Suppressor macrophage treated with lipopolysaccharide for 1 hour (primary cell): ENCODE measurements at places on chromosomes 11 and 22.

DNA sequence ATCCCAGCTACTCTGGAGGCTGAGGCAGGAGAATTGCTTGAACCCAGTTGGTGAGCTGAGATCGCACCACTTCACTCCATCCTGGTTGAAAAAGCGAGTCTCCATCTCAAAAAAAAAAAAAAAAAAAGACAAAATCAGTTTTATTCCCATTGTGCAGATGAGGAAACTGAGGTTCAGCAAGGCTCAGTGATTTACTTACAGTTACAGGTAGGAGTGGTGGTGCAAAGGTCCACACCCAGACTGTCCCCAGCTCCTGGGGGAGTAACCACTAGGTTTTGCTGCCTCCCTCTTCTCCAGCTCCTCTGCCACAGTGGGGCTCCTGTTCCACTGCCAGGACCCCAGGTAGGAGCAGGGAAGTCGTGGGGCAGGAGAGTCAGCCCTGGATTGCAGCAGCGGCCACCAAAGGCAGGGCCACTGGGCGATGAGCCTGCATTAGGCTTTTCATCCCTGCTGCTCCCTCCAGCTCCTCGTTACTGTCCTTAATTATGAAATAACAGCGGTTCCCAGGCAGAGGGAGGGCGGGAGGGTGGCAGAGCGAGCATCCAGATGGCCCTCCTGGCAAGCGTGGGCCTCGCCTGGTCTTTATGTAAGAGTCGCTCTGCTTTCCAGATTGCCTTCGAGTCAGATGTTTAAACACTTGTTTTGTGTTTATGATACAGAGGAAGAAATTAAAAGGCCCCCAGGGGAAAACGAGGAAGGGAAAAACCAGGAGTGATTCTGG lies 15.5 kb upstream of the RASD2 start:
- DNase-seq, result no peak

- peak; percentile 57 for DNase-seq
These were observed 1.6 kb downstream of the APOL2 start for GRCh38 chr22:36237462-36238372.

DNA sequence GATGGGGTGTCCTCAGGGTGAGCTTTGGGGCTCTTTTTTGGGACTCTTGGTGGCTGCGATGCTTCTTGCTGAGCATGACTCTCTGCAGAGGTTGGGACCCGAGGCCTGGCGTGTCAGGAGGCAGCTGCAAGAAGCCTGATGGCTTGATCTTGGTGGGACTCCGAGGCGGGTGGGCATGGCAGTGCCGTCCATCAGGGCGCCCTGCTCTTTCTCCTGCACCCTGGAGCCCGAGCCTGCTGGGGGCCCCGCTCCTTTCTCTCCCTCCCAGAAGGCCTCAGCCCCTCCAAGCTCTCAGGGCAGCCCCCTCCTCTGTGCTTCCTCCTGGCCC lies 432.7 kb downstream of the TBC1D22A start:
- DNase-seq, result peak; percentile 7

DNA sequence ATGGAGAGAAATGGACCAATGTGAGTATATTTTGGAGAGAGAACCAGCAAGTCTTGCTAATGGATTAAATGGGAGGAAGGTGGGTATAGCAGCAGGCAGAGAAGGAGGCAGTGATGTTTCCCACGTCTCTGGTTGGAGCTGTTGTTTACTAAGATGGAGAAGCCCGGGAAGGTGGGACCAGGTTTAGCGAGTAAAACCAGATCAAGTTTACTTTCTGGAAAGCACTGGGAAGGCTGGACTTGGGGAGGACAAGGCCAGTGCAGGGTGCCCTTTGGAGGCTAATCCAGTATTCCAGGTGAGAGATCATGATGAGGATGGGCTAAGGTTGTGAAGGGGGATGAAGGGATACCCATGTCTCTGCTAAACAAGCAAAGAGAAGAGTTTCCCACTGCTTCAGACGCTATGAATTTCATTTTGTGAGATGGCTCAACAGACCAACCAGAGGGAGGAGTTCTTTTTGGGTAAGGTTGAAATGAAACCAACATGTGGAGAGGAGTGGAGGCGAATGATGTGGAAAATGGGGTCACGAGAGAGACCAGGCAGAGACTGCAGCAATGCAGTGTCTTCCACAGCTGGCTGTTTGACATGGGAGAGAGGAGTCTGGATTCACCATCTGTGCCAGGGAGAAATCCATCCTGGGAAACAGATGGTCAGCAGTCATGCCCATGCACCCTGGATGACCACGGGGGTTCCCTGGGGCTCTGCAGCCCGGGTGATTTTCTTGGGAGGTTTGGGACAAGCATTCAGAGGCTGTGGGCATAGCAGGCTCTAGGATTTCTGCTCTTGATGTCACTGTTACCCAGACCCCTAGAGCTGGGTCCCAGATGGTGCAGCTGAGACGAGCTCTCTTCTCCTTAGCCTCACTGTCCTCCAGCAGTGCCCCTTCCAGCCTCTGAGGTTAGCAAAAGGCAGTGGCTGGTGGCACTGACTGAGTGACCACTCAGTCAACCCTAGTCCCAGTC lies 24.9 kb downstream of the COMMD9 start:
- no peak for DNase-seq

GRCh38 chr22:34709641-34710040 lies 356.3 kb upstream of the ISX start:
- DNase-seq, result no peak

GRCh38 chr11:134244593-134244992 lies 8.6 kb downstream of the THYN1 start:
- no peak for DNase-seq

GRCh38 chr11:73242251-73243092 lies 24.4 kb downstream of the P2RY2 start:
- DNase-seq, result peak; percentile 62

DNA sequence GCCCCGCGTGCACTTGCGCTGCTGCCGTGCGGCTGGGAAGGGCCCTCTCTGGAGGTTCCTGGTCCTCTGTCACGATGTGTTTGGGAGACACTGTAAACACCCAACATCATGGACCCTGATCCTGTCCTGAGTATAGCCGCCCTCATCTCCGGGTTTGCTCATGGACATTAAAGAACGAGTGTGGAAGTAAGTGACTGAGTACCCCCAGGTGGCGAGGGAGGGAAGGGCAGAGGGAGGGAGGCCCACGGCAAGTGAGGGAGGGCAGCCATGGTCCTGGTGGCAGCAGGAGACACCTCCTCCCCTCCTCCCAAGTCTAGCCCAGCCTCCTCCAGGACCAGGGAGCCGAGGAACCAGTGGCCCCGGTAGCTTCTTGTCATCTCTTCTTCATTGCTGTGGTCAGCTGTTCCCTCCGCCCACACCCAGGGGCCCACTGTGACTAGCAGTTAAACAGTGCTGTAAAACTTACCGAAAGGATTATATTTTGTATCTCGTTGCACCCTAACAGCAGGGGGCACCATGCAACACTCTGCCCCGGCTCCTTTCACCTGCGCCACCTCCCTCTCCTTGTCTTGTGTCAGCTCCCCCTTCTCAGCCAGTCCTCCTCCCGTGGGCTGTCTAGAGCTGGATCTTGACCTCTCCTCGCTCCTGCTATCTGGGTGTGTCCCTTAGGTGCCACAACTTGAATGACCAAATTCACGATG lies 566.5 kb upstream of the B3GAT1 start:
- DNase-seq, result no peak

- no peak for DNase-seq
These were observed 6.0 kb downstream of the CSNK1E start for GRCh38 chr22:38311323-38311620.

DNA sequence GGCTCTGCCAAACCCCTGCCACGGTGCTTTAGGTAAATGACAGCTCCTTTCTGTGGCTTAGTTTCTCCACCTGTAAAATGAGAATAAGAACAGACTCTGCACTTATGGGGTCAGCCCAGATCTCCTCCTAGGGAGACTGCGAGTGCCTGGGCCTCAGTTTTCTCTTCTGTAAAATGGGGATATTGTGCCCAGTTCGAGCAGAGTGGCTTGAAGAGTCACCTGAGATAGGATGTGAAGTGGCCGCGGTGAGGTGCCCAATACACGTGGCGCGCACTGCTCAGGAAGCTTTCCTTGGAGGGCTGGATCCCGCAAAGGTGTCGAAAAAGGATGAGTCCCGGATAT lies 473 bp upstream of the EMID1 start:
- DNase-seq, result no peak

- no peak for DNase-seq
These were observed 45.3 kb downstream of the MN1 start for GRCh38 chr22:27756212-27756660.

- DNase-seq, result peak; percentile 97
These were observed at the start of gene CENATAC for GRCh38 chr11:118997627-118998387. Gene CENATAC (plus strand): TSS chr11:118998138. CDS start chr11:118998198, 60 bp downstream.

DNA sequence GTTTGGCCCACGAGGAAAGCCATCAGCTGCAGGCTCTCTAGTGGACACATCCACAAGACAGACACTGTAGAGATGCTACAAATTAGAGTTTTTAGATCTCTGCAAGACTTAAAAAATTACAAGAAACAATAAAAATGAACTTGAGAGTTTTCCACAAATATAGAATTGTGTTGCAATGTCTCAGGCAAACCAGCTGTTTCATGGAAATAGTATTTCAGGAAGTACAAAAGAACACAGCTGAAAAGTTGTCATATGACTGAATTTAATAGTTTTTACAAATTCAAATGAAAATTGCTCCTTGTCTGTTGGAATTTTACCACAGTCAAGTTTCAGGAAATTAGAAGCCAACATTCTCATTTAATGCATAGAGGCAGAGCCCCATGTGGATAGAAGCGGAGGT lies 184.5 kb upstream of the PITPNB start:
- DNase-seq, result no peak

GRCh38 chr11:64388894-64389293 lies 29.9 kb downstream of the RPS6KA4 start:
- no peak for DNase-seq

GRCh38 chr22:46792841-46793261 lies 30.4 kb downstream of the TBC1D22A start:
- no peak for DNase-seq

DNA sequence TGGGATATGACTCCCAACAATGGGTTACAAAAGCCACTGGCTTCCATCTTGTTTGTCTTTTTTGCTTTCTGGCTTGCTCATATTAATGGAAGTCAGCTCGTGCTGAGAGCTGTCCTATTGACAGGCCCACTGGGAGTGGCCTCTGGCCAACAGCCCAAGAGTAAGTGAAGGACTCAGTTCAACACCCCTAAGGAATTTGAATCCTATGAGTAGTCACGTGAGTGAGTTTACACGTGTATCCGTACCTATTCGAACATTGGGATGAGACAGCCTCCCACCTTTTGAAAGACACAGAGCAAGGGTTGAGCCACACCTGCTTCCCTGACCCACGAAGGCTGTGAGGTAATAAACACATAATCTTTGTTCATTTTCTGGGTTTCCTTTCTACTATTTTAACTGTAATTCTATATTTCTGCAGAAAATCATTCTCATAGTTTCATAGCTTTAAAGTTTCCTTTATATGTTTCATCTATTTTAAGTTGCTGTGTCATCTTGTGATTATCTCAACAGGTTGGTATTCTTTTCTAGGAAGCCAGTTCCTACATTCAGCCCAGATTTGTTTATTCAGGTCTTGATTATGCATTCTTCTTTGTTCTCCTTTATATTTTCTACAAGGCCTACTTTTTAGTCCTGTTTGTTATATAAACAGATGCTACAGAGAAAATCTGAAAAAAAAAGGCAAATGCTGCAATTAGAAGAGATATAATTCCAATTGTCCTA lies 802.3 kb downstream of the CNTN5 start:
- DNase-seq, result no peak

GRCh38 chr11:45161252-45162063 lies 15.0 kb downstream of the PRDM11 start:
- no peak for DNase-seq

GRCh38 chr11:67072295-67072694 lies 15.6 kb downstream of the RHOD start:
- DNase-seq, result no peak

DNA sequence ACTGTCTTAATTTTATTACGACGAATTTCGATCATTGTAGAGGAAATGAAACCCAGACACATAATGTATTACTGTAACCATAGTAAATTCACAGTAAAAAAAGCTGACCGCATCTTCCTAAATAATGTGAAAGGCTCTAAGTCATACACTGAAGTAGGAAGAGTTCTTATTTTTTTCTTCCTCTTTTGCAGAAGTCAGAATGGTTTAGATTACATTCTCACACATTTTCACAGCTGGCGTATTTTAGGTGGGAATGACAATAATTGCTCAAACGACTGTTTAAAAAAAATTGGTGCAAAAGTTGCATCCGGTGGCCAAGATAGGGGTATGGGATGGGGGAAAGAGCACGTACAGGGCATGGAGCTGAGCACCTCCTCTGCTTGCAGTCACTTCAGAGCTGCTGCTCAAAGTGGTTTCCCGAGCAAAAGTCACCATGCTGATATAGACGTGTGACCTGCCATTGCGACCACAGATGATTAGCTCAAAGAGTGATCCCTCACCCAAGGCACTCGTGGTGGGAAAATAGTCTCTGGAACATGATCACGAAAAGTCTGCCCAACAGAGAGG lies 35.3 kb downstream of the MMP13 start:
- DNase-seq, result peak; percentile 96

- no peak for DNase-seq
These were observed 304.2 kb downstream of the DYNC2H1 start for GRCh38 chr11:103413266-103413888.

DNA sequence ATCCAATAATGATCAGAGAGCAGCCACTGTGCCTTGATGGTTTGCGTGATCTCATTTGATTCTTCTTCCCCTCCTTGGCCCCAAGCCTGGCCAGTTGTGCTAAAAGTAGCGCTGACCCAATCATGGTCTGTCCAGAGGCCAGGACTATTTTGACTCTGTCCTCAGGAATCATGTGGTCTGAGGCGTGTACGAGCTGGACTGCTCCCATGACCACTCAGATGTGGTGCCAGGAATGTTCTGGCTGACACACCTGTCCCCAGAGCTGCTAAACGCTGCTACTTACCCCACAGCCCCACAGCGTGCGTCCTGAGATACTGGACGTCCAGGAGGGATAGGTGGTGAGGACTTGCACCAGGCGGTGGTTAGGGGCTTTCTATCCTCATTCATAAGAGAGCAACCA lies 70.5 kb downstream of the FEZ1 start:
- DNase-seq, result no peak

DNA sequence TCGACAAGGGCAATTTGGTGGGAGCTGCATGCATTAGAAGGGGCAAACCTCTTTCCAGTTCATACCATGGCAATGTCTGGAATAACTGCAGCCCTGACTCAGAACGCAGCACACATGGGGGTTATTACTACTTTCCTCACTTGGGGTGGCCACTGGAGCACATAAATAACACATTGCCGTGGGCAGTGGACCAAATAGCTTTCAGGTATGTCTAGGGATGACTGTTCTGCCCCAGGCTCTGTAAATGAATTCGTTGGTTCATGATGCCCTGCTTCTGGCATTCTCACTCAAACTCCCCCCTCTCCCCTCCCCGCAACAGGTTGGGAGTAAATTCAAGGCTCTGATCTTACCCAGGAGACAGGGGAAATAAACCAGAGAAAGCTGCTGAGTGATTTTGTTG lies 238.0 kb upstream of the PLET1 start:
- no peak for DNase-seq

GRCh38 chr11:76747153-76747914 lies 35.8 kb upstream of the TSKU start:
- DNase-seq, result no peak
